ENCODE measurements at places on chromosomes 2 and 18.

DNA sequence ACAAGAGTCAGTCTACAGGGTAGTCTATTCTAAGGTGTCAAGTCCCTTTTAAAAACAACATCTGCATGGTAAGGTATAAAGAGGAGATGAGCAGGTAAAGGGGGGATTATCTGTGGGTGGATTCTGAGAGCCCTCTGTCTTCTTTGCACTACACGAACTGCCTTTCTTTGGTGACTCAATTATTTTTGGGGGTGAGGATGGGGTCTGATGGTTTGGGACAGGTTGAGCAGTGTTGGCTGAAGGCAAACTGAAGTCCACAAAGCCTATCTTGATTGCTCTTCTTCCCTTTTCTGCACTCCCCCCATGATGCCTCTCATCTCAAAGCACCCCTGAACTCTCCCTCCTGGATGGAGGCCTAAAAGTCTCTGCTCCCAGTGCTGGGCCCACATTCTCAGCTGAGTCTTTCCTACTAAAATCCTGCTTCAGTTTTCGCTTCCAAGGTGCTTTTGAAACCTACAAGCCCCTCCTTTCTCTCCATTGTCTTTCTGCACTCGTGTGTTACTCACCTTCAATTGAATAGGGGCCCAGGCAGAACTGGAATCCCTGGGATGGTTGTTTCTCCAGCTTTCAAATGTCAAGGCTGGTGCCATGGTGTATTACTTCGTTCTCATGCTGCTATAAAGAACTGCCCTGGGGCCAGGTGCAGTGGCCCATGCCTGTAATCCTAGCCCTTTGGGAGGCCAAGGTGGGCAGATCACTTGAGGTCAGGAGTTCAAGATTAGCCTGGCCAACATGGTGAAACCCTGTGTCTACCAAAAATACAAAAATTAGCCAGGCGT is 64.3 kb downstream of the PRKCE start:
- no peaks in the 10 kb centered on the region for H3K27me3 ChIP-seq
- H3K27ac ChIP-seq, result no peak overlapping the region
- no peaks in the 10 kb centered on the region for H3K4me1 ChIP-seq
- no peaks in the 10 kb centered on the region for H3K36me3 ChIP-seq

GRCh38 chr2:205772983-205773382 is 90.7 kb downstream of the NRP2 start:
- peaks cover under 1% of the 10 kb centered on the region for H3K36me3 ChIP-seq
- DNase-seq, result no peak
- H3K4me1 ChIP-seq, result peaks cover 2% of the 10 kb centered on the region

- DNase-seq, result peak; percentile 47
- no peak overlapping the region for H3K4me3 ChIP-seq
- H3K4me1 ChIP-seq, result no peaks in the 10 kb centered on the region
Observed at GRCh38 chr2:198322275-198322674, 517.9 kb downstream of the PLCL1 start.

DNA sequence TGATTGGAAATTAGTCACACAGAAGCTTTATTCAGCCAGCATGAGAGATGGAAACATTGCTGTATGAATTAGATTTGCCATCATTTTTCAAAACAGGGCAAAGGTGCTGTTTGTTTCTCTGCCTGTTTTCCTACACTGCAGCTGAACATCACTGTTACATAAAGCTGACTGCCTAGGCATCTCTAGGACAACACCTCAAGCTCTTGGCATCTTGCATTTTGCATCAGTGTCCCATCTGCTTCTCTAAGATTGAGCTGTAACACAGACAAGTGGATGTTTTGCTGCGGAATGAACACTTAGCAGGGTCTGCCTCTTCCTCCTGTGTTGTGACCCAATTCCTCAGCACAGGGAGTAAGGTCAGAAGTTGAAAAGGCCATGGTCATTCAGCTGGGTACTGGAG is 4.9 kb downstream of the CCT7 start:
- no peak overlapping the region for H3K27ac ChIP-seq
- H3K4me1 ChIP-seq, result peaks cover 7% of the 10 kb centered on the region
- no peak for DNase-seq
- no peaks in the 10 kb centered on the region for H3K27me3 ChIP-seq
- H3K36me3 ChIP-seq, result peaks cover 4% of the 10 kb centered on the region

GRCh38 chr2:190879474-190880377 is 895 bp upstream of the GLS start:
- no peaks in the 10 kb centered on the region for H3K36me3 ChIP-seq
- H3K4me1 ChIP-seq, result peaks cover 5% of the 10 kb centered on the region
- no peaks in the 10 kb centered on the region for H3K27me3 ChIP-seq
- DNase-seq, result no peak

- DNase-seq, result peak; percentile 73
- H3K4me1 ChIP-seq, result no peaks in the 10 kb centered on the region
- no peak overlapping the region for H3K27ac ChIP-seq
- no peaks in the 10 kb centered on the region for H3K27me3 ChIP-seq
Observed at GRCh38 chr18:48186131-48186766, 222.9 kb downstream of the ZBTB7C start.

GRCh38 chr2:96520697-96521096 is 15.5 kb upstream of the NEURL3 start:
- no peaks in the 10 kb centered on the region for H3K36me3 ChIP-seq
- H3K4me1 ChIP-seq, result no peaks in the 10 kb centered on the region
- H3K4me3 ChIP-seq, result no peak overlapping the region
- no peaks in the 10 kb centered on the region for H3K27me3 ChIP-seq
- DNase-seq, result no peak

DNA sequence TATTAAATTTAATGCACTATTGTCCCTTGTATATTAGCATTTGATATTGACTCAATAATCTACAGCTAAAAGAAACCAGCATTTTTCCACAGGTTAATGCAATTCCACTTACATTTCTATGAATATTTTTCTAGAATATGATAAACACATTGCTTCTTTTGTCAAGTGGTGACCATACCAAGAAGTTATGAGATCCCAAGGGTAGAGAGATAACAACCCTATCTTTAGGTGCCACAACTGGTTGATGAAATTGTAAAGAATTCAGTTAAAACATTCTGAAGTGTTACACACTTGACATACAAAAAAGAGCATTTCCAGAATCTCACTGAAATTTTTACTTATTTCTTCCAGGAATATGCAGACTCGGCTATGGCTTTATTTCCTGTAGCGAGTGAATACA is 56.0 kb downstream of the ABCG8 start:
- no peaks in the 10 kb centered on the region for H3K27me3 ChIP-seq
- H3K36me3 ChIP-seq, result peaks cover 10% of the 10 kb centered on the region
- H3K4me1 ChIP-seq, result no peaks in the 10 kb centered on the region
- no peak for DNase-seq
- no peak overlapping the region for H3K27ac ChIP-seq

- no peak overlapping the region for H3K27ac ChIP-seq
- peak; percentile 84 for DNase-seq
Observed at GRCh38 chr2:898319-898718, 52.3 kb upstream of the SNTG2 start.

DNA sequence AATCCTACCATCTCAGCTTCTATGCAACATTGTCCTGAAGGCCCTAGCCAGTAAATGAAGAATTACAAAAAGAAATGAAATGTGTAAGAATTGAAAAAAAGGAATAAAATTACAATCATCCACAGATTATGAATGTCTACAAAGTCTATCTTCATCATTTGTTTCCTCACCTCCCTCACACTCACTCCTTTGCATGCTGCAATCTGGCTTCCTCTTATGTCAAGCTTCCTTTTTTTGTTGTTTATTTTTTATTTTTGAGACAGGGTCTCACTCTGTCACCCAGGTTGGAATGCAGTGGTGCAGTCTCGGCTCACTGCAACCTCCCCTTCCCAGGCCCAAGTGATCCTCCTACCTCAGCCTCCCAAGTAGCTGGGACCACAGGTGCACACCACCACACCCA is 129.0 kb downstream of the CABYR start:
- no peak for DNase-seq
- no peaks in the 10 kb centered on the region for H3K27me3 ChIP-seq
- H3K27ac ChIP-seq, result no peak overlapping the region
- H3K36me3 ChIP-seq, result no peaks in the 10 kb centered on the region

DNA sequence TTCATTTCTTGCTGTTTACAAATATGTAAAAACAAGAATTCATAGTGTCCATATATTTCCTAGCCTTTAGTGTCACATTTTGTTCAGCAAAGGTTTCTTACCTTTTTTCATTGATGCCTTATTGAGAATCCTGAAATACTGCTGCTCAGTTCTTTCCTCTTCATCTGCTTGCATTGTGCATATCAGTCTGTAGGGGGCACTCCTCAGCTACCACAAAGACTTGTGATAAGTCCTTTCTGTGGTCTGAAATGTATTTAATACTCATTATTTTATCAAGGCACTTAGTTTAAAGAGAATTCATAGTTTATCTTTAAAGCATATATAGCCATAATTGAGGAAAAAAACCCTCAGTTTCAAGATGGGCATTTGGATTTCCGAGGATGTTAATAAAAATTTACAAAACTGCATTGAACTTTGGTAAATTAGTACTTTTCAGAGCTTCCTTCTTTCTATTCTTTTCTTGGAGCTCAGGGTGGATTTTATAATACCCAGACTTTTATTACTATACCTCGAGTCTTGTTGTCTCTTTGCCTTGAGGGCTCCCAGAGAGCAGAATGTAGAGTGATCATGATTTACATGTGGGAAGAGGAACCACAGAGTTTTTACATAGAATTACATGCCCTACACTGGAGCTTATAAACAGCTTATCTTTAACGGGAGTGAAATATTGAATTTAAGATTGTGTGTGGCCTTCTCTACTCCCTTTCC is 570.1 kb downstream of the PLCL1 start:
- no peak overlapping the region for H3K27ac ChIP-seq
- H3K4me3 ChIP-seq, result no peak overlapping the region
- H3K4me1 ChIP-seq, result no peaks in the 10 kb centered on the region
- peak; percentile 77 for DNase-seq
- H3K36me3 ChIP-seq, result no peaks in the 10 kb centered on the region
- H3K27me3 ChIP-seq, result no peaks in the 10 kb centered on the region

GRCh38 chr2:45237850-45238542 is 228.7 kb upstream of the SIX2 start:
- H3K27ac ChIP-seq, result no peak overlapping the region
- H3K4me1 ChIP-seq, result peaks cover 3% of the 10 kb centered on the region
- DNase-seq, result no peak
- no peak overlapping the region for H3K4me3 ChIP-seq

DNA sequence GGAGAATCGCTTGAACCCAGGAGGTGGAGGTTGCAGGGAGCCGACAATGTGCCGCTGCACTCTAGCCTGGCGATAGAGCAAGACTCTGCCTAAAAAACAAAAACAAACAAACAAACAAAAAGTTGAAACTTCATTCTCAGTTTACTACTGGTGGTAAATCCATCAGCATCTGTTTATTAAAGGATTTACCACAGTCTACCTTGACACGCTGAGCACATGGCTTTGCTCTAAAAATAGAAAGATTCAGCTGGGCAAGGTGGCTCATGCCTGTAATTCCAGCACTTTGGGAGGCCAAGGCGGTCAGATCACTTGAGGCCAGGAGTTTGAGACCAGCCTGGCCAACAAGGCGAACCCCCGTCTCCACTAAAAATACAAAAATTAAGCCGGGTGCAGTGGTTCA is 201.3 kb downstream of the TGIF1 start:
- peaks cover 12% of the 10 kb centered on the region for H3K4me1 ChIP-seq
- H3K27ac ChIP-seq, result no peak overlapping the region
- no peaks in the 10 kb centered on the region for H3K27me3 ChIP-seq

DNA sequence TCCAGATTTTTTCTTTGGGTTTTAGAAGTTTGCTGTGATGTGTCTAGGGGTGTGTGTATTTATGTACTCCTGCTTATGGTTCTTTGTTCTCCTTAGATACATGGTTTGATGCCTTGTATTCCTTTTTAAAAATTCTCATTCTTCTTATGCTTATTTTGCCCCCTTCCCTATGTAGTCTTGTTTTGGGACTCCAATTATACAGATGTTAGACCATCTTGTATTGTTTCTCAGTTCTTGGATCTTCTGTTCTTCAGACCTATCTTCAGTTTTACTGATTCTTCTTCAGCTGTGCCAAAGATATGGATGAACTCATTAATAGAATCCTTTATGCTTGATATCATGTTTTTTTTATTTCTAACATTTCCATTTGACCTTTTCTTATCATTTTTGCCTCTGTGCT is 14.2 kb upstream of the MSL3B start:
- H3K27me3 ChIP-seq, result no peaks in the 10 kb centered on the region
- no peak overlapping the region for H3K4me3 ChIP-seq
- no peak for DNase-seq
- no peaks in the 10 kb centered on the region for H3K4me1 ChIP-seq
- no peaks in the 10 kb centered on the region for H3K36me3 ChIP-seq
- H3K27ac ChIP-seq, result no peak overlapping the region

GRCh38 chr2:168482269-168482668 is 26.2 kb downstream of the CERS6 start:
- DNase-seq, result no peak
- H3K27me3 ChIP-seq, result no peaks in the 10 kb centered on the region
- no peaks in the 10 kb centered on the region for H3K36me3 ChIP-seq
- H3K4me3 ChIP-seq, result no peak overlapping the region

DNA sequence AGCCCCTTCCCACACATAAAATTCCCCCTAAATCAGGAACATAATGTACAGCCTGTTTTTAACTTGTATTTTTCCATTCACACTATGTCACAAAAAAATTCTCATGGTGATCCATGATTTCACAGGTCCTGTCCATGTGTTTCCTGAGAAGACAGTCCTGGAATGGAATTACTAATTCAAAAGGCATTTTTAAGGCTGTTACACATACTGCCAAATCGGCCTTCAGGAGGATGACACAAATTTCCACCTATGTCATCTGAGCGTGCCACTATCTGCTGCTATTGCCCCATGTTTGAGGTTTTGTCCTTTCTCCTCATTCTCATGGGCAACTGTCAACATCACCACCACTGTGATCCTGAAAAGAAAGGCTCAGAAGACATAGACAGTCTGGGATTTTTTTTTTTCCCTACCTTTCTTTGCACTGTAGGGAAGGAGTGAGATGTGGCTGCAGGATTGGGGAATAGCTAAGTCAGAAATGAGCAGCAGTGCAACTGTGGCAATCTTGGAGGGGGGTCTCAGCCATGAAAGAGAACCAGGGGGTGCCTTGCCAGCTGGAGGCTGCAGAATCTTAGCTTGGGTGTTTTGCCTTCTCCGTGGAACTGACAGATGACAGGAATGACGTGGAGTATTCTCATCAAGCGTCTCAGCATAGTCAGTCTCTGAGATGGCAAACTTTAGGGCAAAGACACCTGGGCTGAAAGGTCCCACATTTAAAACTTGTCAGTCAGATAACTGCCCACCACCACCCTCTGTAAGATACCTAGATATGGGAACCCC is 73.4 kb downstream of the MARCHF4 start:
- H3K4me3 ChIP-seq, result no peak overlapping the region
- H3K4me1 ChIP-seq, result peaks cover 3% of the 10 kb centered on the region
- no peaks in the 10 kb centered on the region for H3K36me3 ChIP-seq
- no peak for DNase-seq
- H3K27me3 ChIP-seq, result no peaks in the 10 kb centered on the region
